Activated naive CD4-positive, alpha-beta T cell treated with anti-CD3 and anti-CD28 coated beads, Interleukin-2, amount 10 ng/mL, durations not matched to agents 5 hours and 36 hours (primary cell): ENCODE measurements at places on chromosomes 4 and X. TPM values are rescaled to one million over a fixed set of nuclear protein-coding genes. Genes with fewer than 3 reads are reported as not detected.

SSX2B gene
- total RNA-seq = not detected

GAGE12H gene
- not detected for total RNA-seq

DCAF8L2 gene
- not detected for total RNA-seq

PAGE1 gene
- total RNA-seq = not detected

PPP3CA gene
- total RNA-seq = 33.9 TPM

LRIT3 gene
- total RNA-seq = 0.28 TPM

TMEM47 gene
- total RNA-seq = not detected

CD99 gene
- 297 TPM for total RNA-seq

FAM133A gene
- total RNA-seq = not detected

USP17L19 gene
- total RNA-seq = not detected

CABS1 gene
- not detected for total RNA-seq

PORCN gene
- 22.0 TPM for total RNA-seq

RAB41 gene
- total RNA-seq = not detected

AMOT gene
- total RNA-seq = 0.71 TPM

ARHGAP24 gene
- not detected for total RNA-seq

CLGN gene
- 0.10 TPM for total RNA-seq

SLC10A3 gene
- 25.8 TPM for total RNA-seq

PRRG1 gene
- not detected for total RNA-seq

OTUD6A gene
- not detected for total RNA-seq

NDUFC1 gene
- total RNA-seq = 33.2 TPM

FIP1L1 gene
- 83.6 TPM for total RNA-seq

KLF8 gene
- total RNA-seq = 8.1 TPM

PLS3 gene
- total RNA-seq = 0.41 TPM

CXXC4 gene
- not detected for total RNA-seq

AKAP14 gene
- not detected for total RNA-seq

CYTL1 gene
- not detected for total RNA-seq

CSAG1 gene
- not detected for total RNA-seq

DAPP1 gene
- total RNA-seq = 35.3 TPM

UGT2A1 gene
- total RNA-seq = not detected

CITED1 gene
- not detected for total RNA-seq

HDAC8 gene
- total RNA-seq = 23.4 TPM

IL3RA gene
- total RNA-seq = 7.9 TPM

ZNF141 gene
- total RNA-seq = 32.3 TPM

GPC4 gene
- not detected for total RNA-seq

CFI gene
- total RNA-seq = not detected

VCX3A gene
- total RNA-seq = not detected

PNMA3 gene
- 5.5 TPM for total RNA-seq

TBC1D25 gene
- 20.5 TPM for total RNA-seq

ERAS gene
- total RNA-seq = not detected

GLRB gene
- total RNA-seq = not detected

AFF1 gene
- 61.8 TPM for total RNA-seq

MEPE gene
- total RNA-seq = not detected

SRPK3 gene
- not detected for total RNA-seq

PGRMC1 gene
- 26.0 TPM for total RNA-seq

CLCN3 gene
- total RNA-seq = 26.8 TPM
